Mammary epithelial cell (primary cell): ENCODE measurements at places on chromosomes 13 and 19. TPM values are rescaled to one million over a fixed set of nuclear protein-coding genes. Genes with fewer than 3 reads are reported as not detected.

FUZ gene
- 9.2 TPM for total RNA-seq

BEST2 gene
- 0.50 TPM for total RNA-seq

CDX2 gene
- total RNA-seq = not detected in 2 replicates

PGLYRP1 gene
- total RNA-seq = not detected in 2 replicates

NLRP12 gene
- total RNA-seq = not detected

SIGLEC10 gene
- not detected for total RNA-seq

PSG7 gene
- not detected in 2 replicates for total RNA-seq

KLK13 gene
- 0.28 TPM in 1 of 2 replicates, not detected in the other for total RNA-seq

ZNF534 gene
- not detected in 2 replicates for total RNA-seq

FSD1 gene
- 0.50 TPM for total RNA-seq

KLK2 gene
- not detected for total RNA-seq

MED26 gene
- 9.7 and 10.9 TPM in 2 replicates for total RNA-seq

GAPDHS gene
- not detected for total RNA-seq

ZNF586 gene
- total RNA-seq = 11.9 and 12.0 TPM in 2 replicates
